GM10248 (cell line): ENCODE measurements at places on chromosomes 7 and 10.

- no peak for DNase-seq
Observed at GRCh38 chr10:42976351-42977031, 100.4 kb upstream of the RET start.

- DNase-seq = no peak
Observed at GRCh38 chr7:79506481-79506880, 53.0 kb upstream of the MAGI2 start.

- no peak for DNase-seq
Observed at GRCh38 chr10:96656839-96657238, 63.5 kb downstream of the PIK3AP1 start.

DNA sequence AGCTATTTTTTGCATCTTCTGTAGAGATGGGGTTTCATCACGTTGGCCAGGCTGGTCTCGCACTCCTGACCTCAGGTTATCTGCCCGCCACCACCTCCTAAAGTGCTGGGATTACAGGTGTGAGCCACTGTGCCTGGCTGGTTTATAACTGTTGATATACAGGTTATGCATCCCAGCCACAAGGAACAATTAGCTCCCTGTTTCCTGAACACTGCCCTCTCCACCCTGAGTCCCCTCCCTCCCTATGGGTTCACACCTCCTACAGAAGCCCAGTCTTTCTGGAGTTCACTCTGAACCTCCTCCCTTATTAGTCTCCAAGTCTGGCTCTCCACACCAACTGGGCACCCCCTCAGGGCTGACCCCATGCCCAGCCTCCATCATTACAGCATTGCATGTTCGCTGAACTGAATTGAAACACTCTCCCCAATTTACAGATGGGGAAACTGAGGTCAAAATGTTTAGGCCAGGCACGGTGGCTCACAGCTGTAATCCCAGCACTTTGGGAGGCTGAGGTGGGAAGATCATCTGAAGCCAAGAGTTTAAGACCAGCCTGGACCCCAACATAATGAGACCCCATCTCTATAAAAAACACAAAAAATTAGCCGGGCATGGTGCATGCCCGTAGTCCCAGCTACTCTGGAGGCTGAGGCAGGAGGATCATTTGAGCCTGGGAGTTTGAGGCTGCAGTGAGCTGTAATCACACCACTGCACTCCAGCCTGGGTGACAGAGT lies 1.7 kb upstream of the CLIP2 start:
- no peak for DNase-seq

DNA sequence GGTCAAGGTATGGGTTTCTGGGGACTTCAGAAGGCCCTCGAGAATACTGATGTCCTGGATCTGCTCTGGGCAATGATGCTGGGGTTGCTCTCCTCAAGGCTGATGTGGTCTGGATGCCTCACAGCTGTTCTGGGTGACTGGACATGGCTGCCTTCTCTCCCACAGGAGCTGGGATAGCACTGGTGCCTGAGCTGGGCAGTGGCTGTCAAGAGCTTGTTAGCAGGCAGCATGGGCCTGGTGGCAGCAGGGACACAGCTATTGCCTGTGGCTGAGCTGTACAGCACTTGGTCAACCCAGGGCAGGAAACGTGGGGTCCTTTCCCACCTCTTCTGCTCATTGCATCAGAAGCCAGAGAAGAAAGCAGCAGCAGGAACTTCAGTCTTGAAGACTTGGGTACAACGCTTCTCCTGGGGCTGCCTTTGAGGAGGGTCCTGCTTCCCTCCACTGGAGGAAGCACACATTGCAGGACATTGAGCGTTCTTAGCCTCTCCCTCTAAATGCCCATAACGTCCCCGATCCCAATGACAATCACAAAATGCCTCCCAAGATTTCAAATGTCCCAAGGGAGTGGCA lies 13.0 kb downstream of the ADCYAP1R1 start:
- no peak for DNase-seq

- DNase-seq = no peak
Observed at GRCh38 chr7:67753891-67754290, 757.3 kb downstream of the TYW1 start.

DNA sequence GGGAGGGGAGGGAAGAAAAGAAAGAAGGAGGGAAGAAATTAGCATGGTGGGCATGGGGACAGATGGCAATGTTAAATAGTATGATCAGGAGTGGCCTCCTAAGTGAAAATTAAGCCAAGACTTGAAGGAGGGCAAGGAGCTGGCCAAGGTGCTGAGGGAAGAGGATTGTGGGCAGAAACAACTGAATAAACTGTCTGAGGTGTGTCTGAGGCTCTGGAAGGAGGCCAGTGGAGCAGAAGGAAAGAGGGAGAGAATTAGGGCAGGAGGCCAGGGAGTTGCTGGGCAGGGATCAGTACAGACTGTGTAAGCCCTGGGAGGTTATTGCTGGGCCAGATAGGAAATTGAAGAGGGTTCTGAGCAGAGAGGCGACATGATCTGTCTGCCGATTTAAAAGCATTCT lies 40.6 kb upstream of the VKORC1L1 start:
- DNase-seq = no peak

DNA sequence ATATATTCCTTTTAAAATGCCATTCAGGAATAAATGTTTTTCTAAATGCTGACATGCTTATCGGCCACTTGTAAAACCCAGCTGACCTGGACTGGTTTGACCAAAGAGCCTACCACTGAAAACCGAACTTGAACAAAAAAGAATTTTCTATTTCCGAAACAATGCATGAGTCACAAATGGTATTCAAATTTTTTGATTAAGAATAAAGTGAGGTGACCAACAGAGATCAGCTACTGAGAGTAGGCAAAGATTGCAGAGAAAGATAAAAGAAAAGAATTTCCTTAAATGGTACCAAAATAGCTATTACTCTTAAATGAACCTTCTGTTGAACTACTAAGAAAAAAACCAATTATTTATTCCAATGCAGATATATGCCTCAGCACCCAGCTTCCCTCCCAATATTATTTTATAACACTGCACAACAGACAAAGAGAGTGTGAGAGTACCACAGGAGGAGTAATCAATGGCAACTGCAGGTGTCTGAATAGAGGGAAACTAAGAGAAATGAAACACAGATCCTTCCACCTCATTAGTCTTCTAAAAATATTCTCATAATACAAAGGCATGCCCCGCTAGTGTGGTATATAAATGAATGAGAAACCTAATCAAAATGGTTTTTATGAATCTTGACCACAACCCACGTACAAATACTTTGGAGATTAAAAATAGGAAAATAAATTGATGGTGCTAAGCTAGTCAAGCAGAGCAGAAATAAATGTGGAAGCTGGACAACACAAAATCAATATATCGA lies 20.1 kb downstream of the OSBPL3 start:
- no peak for DNase-seq

- DNase-seq = no peak
Observed at GRCh38 chr10:124605001-124605370, 139.2 kb downstream of the FAM53B start.
